SW480 (cell line): ENCODE measurements at places on chromosomes 12 and 14.

GRCh38 chr12:112183141-112184021 lies 58.0 kb downstream of the TRAFD1 start:
- DNase-seq, result no peak

GRCh38 chr12:18462442-18462841 lies 201.1 kb downstream of the PIK3C2G start:
- DNase-seq, result no peak

- DNase-seq, result no peak
Measured at GRCh38 chr12:1102115-1102514, 111.1 kb downstream of the ERC1 start.

DNA sequence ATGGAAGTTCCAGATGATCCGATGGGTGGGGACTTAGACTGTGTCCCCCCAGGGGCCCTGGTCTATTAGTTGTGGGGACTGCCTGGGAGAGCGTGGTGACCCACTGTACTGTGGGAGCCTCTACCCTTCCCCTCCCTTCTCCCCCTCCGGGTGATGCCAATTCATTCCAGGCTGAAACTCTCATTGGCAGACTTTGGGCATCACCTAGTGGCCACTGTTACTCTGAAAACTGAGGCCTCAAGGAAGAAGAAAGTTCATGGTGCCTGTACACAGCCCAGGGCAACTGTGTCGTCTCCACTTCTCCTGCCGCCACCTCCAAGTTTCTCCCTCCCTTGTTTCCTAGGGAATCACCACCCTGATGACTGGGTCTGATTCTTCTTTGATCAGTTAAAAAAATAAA lies 173.6 kb upstream of the ALG10B start:
- DNase-seq, result no peak

DNA sequence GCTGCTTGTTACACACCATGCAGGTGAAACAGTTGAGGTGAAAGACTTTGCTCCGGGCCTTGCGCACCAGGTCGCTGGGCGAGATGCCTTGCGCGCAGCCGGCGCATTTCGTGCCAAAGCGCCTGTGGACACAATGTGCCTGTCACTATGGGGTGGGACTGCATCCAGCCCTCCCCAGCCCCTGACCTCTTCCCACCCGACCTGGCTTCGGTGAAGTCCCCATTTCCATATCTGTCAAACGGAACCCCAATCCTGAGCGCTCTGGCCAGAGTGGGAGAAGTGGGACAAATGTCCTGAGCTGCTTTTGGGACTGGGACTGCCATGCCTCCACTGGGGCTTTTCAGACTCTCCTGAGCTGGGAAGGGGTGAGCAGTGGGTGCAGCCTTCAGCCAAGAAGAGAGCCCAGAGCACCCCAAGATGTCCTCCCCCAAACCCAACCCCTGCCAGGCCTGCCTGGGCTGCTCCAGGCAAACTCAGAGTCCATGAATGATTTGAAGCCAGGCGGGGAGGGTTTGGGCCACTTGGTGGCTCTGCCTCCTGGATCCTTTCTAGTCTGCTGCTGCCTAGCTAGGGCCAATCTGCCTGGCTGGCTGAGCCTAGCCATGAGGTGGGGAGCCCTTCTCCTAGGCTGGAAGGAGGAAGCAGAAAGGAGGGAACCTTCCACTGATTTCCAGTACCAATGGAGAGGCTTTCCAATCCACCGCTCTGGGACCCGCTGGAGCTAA lies 2.3 kb downstream of the LHX5 start:
- no peak for DNase-seq

DNA sequence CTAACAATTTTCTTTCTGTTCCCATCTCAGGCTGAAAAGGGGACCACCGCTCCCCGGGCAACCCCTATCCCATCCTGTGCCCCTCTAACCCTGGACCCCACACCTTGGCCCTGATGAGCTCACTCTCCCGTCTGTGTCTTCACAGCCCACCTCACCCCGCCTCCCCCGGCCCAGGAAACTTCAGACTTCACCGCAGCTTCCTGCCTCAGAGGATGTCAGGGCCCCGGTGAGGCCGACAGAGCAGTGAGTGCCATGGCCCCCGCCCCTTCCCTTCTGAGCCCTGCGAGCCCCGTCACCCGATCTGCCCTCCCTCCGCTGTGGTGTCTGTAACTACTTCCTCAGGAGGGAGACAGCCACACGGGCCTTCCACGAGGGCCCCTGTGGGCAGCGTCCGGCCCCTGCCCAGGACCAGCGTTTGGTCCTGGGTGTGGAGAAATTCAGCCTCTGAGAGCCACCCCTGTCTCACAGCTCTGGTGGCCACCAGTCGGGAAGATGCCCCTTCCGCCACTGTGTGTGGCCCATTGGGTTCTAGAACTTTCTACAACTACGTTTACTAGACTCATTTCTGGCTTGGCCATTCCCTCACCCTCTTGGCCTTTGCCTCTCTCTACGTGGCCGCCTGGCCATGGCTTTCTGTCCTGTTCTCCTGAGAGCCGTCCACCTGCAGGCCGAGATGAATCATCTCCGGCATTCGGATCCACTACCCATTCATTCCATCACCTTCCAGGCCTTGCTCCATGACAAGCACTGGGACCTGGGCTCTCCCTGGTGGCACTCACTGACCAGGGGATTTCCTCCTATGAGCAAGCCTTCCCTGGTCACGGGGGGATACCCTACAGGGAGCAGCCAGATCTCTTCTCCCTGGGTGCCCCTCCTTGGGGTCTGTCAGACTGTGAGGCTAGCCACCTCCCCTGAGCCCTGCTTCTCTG lies 3.4 kb downstream of the RHOF start:
- no peak for DNase-seq

- no peak for DNase-seq
Measured at GRCh38 chr12:130497991-130498390, 160.3 kb downstream of the PIWIL1 start.

- DNase-seq, result no peak
Measured at GRCh38 chr12:39369756-39370155, 73.2 kb downstream of the KIF21A start.
